H7 (cell line): ENCODE measurements at places on chromosomes 1 and 21.

- no peak for DNase-seq
Measured at GRCh38 chr1:211920602-211921226, 90.2 kb upstream of the LPGAT1 start.

DNA sequence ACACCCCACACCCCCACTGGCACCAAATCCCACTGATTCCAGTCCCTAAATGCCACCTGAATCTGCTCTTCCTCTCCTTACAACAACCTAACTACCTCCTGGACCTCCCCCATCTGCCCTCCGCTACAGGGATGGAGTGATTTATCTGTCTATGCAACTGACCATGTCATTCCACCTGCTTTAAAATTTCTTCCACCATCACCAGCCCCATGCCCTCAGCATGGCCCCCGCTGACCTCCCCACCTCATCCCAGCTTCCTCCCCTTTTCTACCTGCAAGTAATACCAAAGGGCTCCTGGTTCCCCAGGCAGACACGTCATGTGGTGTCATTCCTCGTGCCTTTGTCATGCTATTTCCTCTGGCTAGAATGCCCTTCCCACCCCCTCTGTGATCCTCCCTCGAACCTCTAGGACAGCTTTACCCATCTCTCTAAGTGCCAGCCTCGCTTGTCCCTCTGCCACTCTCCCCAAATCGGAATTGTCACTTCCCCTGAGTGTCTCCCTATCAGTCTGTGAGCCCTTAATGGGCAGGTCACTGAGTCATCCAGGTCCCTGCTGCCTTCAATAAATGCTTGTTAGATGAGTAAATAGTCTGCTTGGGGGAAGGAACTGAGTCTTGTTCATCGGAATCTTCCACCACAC is 3.7 kb downstream of the GJB4 start:
- peak; percentile 78 for DNase-seq

DNA sequence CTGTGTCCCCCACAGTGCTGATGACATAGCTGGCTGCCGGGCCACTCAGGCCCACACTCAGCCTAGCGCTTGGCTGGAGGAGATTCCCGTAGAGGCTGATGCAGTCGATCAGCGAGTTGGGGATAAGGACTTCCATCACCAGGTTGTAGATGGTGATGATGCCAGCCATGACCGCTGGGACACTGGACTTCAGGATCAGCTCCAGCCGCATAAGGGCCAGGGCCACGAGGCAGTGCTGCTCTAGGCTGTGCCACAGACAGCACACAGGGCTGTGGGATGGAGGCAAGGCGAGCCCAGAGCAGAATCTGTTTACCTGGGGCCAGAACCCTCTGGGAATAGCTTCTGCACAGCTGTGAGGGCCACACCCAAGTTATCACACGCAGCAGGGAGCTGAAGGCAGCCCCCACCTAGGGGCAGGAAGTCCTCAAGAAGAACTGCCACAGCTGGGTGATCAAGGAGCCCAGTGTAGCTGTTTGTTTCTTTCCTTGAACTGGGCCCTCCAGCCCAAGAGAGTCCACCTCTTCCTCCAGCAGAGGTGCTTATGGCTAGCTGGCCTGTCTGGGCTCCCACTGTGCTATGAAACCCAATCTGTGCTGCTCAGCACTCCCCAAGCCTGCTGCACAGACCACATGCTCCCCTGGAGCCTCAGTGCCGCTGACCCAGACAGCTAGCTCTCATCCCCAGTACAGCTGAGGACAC is 6.2 kb downstream of the SLC2A1 start:
- DNase-seq: no peak

- no peak for DNase-seq
Measured at GRCh38 chr21:43308101-43308814, 118.7 kb downstream of the SIK1 start.

DNA sequence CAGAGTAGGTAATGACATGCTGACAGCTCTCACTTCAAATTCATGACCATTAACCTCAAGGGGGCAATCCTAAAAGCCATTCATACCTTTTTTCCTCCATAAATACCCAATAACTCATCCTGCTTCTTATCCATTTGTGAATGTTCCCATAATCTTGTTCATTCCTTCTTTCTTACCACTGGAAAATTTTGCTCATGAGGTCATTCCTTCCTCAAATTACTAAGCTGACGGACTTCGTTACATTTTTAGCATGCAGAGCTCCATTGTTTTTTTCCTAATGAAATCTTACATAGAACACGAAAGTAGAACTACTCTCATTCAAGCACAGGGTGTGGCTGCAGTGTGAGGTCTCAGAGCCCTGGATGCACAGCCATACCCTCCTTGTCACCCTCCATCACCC is 276.5 kb upstream of the DPYD start:
- DNase-seq: no peak
